ENCODE measurements at places on chromosomes 1 and 21.
A peak's percentile ranks its signal among the peaks of the same experiment; 100 is the strongest.

DNA sequence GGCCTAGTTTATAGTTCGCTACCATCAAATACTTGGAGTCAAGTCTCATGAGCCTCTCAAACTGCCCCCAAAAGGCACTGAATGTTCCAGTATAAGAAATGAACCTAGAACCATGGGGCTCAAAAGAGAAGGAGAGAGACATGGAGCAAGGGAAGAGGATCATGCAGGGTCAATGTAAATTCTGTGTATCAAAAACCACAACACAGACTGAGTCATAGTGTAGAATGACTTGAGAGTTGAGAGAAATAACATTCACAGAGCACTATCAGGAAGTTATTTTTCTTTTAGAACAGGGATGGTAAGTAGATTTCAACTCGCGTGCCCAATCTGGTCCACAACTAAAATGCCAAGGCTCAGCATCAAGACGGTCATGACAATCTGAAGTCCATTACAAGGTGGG, 59.8 kb downstream of the GNG12 start:
- no peak for DNase-seq

DNA sequence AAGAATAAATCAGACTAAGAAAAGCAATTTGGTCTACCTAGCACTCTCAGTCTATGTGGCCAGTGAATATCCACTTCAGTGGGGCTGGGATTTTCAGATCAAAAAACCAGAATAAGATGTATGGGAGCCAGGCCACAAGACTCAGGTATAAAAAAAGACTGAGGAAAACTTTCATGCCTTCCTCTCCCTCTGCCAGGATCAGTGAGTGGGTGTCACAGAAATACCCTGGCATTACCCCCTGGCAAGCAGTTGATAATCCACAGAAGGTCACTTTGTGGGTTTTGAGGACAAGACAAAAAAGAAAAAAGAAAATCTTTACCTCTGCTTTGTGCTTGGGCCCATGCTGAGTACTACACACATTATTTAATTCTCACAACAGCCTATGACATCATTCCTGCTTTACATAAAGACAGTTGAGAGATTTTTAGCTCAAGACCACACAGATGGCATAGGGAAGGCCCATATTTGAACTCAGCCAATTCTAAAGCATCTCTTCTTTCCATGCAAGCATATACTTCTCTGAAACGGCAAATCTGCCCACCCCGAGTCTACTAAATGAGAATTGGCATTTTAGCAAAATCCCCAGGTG, 57.6 kb downstream of the DESI2 start:
- no peak for DNase-seq

DNA sequence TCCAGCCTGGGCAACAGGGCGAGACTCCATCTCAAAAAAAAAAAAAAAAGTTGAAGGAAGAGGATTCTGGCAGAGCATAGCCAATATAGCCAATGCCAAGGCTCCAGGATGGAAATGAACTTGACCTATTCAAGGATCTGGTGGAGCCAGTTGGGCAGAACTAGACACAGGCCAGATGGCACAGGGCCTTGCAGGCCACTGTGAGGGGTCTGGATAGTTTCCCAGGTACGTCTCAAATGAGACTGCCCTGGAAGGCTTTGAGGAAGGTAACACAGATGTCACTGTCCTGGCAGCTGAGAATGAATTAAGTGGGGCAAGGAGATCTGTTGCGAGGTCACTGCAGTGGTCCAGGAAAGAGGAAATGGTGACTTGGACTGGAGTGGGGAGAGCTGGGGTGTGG, 12.0 kb upstream of the ARHGEF19 start:
- no peak for DNase-seq

- DNase-seq, result no peak
These were observed 102.4 kb downstream of the CNIH3 start for GRCh38 chr1:224718470-224719053.

- no peak for DNase-seq
These were observed 406.7 kb downstream of the DISC1 start for GRCh38 chr1:232033285-232033684.

- no peak for DNase-seq
These were observed 20.9 kb downstream of the LAMC1 start for GRCh38 chr1:183043872-183044854.

- DNase-seq, result no peak
These were observed 36.3 kb upstream of the SUCO start for GRCh38 chr1:172496678-172497077.

DNA sequence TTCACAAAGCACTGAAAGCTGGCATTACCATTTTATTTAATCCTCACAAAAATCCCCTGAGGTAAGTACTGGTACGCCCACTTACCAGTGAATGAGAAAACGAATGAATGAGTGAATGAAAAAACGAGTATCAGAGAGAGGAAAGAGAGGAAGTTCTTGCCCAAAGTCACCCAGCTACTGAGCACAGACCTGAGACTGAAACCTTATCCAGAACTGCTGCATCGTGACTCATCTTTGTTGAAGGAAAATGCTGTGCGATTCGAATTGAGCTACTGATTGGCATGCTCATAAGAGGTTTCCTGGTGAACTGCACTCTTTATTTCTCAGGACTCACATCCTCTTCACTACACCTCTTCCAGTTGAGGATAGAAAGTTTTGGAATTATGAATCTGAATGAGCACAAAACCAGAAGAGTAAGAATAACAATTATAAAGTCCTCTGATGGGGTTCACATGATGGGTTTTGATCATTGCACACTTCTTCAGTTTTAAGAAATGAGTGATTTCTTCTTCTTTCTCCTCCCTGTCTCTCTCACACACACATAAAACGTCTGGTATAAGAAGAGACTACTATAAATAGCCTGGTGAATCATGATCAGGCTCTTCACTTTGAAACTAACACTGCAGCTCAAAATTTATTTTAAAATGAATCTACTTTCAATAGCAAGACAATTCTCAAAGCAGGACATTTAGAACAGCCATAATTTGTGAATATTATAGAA, 32.1 kb downstream of the IL12RB2 start:
- DNase-seq, result peak; percentile 51

DNA sequence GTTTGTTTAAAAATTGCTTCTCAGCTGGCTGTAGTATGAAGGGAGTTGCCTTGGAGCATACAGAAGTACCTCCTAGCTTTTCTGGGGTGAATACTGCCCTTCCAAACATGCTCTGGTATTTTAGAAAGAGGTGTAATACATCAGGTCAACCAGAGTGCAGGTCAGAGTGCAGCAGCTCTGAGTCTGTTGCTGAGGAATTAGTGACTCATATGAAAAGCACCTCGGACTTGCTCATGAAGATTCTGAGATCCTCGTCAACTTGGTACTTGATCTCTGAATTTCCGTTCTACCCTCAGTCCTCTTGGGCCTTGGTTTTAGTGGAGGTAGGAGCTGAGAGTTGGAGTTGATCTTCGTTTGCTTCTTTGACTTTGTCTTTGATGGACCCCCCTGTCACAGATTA, 67.3 kb downstream of the NOS1AP start:
- no peak for DNase-seq

Measured in putamen (tissue), 1 donor.